ENCODE measurements at places on chromosomes 11 and 22.

GRCh38 chr11:88284336-88285050 is 53.0 kb downstream of the CTSC start:
- no peak for DNase-seq

DNA sequence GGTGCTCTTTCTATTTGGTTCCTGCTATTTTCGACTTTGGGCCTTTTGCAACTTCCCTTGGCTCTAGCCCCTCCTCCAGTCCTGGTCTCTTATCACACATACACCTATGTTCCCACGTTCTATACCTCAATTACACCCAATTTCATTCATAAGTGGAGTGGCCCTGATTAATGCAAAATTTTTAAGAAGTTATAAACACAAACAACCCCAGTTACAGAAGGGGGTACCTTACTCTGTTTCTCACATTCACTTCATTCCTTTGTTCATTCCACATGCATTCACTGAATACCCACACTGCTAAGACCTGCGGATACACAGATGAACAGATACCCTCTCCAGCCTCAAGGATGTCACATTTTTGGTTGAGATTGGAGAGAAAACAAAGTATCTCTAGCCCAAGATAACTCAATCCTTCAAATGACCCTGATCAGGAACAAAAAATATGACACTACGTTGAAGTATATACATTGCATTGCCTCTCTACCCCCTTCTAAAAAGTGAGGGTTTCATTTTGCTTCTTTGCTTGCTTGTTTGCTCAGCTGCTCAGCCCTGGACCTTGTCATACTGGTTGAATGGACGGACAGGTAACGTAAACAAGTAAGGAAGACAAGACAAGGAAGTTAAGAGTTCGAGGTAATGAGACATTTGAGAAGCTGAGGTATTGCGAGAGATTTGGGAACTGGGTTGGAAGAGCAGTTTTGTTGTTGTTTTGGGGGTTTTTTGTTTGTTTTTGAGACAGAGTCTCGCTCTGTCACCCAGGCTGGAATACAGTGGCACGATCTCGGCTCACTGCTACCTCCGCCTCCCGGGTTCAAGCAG is 3.6 kb upstream of the VPS37C start:
- no peak for DNase-seq

DNA sequence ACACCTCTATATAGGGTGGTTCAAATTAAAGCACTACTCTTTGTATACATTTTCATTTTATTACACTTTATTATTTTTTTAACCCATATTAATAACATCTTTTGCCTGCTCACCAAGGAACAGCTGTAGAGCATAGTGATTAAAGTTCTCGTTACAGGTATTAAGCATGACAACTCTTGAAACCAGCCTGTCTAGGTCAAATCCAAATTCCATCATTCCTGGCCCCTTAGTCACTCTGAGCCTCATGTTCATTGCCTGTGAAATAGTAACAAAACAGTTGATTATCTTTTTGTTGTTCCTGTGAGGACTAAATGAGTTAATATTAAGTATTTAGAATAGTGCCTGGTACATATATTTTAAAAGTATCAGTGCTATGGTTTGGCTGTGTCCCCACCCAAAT is 334.5 kb downstream of the RAB38 start:
- DNase-seq = no peak

DNA sequence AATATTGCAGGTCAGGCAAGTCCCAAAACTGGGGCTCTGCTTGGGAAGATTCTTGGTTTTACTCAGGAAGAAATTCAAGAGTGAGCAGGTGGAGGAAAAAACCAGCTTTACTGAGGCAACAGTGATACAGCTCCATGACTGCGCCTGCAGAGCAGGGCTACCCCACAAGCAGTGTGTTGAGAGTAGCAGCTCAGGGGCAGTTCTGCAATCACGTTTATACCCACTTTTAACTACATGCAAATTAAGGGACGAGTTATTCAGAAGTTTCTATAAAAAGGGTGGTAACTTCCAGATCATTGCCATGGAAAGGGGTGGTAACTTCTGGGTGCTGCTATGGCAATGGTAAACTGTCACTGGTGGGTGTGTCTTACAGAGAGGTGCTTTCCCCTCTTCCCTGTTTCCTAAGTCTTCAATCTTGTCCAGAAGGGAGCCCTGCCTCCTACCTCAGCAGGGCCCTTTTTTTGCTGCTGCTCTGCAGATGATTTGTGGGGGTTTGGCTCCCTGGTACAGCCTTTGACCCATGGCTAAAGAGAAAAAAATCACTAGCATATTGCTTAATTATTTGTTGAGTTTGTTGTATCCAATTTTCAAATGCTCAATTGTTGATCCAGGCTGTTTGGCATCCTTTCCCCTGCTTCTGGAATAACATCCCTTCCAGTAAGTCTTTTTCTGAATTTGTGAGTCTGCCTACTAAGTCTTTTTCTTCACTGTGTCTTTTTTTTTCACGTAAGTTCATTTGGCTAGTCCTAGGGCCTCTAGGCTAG is 30.0 kb upstream of the ME3 start:
- DNase-seq = no peak

DNA sequence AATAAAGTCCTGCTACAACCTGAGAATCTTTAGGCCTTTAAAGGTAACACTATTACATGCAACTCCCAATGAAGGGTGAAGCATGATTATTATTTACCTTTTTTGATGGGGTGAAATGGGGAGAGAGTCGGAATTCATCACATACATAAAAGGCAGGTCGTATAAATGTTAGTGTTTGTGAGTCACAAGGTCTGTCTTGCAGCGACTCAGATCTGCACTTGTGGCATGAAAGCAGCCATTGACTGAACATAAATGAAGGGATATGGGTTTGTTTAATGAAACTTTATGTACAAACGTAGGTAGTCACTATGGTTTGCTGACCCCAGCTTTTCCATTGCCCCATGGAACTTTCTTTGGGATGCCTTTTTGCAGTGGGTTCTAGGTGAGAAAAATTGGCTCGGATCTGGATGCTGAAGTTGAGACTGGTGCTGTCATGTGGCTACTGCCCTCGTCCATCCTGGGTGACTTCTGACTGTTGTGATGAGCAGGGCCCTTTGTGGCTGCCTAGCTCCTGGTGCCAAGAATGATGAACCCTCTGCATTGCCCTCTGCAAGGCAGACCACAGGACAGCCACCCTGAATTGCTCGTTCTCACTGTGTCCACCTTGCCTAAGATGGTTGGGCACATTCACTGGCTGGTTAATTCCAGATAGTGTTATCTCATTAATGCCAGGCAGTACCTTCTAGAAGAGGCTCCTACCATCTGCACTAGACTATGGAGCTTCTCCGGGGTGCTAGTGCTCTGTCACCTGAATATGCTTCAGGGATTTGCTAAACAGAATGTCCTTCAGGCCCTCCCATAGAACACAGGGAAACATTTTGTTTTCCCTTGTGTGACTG is 11.3 kb downstream of the GGTLC2 start:
- DNase-seq = no peak

- no peak for DNase-seq
Measured at GRCh38 chr11:37512156-37512780, 914.2 kb upstream of the RAG2 start.

All from stimulated activated CD8-positive, alpha-beta memory T cell treated with anti-CD3 and anti-CD28 coated beads, Interleukin-4, amount 100 ng/mL, for 4 hours (primary cell).